ENCODE measurements at places on chromosomes 6 and 20.

- no peak for DNase-seq
These were observed 33.1 kb upstream of the DAAM2 start for GRCh38 chr6:39758905-39759605.

- no peak for DNase-seq
These were observed 205.5 kb downstream of the ZNF217 start for GRCh38 chr20:53387983-53388675.

DNA sequence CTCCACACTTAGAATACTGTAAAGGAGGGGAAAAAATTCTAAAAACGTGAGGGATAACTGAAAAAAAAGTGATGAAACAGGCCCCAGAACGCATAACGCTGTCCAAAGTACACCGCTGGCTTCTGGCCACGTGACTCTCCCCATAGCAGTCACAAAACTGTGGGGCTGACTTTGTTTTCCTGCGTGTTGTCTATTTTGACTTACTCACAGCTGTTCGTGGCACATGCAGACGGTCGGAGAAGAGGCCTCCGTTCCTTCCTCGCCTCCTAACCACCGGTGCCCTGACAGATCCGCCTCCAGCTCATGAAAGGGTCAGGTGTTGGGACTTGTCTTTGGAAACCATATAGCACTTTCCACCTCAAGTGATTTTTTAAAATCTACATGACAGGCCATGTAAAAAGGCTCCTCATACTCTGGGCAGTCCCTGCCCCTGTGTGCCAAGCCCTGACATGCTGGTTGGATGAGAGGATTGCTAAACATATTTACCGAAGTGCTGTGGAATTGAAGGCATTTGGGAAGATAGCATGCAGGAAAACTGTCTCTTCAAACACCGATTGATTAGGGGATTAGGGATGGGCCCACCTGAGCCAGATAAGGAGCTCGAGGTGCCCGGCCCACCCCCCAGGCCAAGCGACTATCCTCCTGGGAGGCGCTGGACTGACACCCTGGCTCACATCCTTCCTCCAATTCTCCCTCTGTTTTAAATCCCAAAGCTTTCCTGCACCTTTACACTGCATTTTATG lies 54.8 kb downstream of the DACT2 start:
- no peak for DNase-seq

GRCh38 chr6:25165177-25165576 lies 114.0 kb upstream of the CARMIL1 start:
- no peak for DNase-seq

- no peak for DNase-seq
These were observed 56.3 kb downstream of the PXDC1 start for GRCh38 chr6:3695065-3695817.

- no peak for DNase-seq
These were observed 86.7 kb downstream of the GMDS start for GRCh38 chr6:2158596-2159271.

- DNase-seq: no peak
These were observed 359.5 kb upstream of the FLRT3 start for GRCh38 chr20:14696937-14697336.

GRCh38 chr6:29976253-29976587 lies 33.9 kb downstream of the HLA-A start:
- DNase-seq: no peak

DNA sequence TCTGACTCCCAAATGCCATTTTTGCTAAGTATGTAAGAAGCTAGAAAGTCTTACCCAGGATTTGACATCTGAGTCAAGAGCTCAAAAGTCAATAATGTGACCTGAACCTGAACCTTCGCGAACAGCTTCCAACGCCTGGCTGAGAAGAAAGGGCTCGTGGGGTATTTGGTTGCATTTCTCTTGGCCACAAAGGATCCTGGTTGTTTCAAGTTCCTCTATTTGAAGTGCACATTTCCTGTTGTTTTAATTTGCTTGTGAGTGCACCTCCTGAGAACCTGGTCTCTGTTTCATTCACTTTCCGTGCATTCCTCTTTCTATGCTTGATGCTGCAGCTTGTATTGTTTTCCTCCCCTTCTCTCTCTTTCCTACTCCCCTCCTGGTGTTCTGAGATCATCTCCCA lies 212.5 kb downstream of the FOXA2 start:
- no peak for DNase-seq

GRCh38 chr20:35600176-35600992 lies 15.2 kb upstream of the SPAG4 start:
- no peak for DNase-seq

DNA sequence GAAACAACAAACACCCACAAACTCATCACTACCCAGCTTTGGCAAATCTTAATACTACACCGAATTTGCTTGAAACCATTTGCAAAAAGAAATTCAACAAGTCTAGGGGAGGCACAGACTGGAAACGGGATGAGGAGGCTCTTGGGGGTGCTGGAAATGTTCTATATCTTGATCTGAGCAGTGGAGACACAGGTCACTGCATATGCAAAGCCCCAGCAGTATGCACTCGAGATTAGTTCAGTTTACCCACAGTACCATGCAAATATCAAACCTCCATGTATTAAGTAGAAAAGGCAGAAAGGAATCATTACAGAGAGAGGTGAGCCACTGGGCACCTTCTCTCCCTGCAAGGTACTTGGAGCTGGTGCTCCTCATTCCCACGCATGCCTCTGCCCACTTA lies 75.9 kb downstream of the PREX1 start:
- DNase-seq: no peak

DNA sequence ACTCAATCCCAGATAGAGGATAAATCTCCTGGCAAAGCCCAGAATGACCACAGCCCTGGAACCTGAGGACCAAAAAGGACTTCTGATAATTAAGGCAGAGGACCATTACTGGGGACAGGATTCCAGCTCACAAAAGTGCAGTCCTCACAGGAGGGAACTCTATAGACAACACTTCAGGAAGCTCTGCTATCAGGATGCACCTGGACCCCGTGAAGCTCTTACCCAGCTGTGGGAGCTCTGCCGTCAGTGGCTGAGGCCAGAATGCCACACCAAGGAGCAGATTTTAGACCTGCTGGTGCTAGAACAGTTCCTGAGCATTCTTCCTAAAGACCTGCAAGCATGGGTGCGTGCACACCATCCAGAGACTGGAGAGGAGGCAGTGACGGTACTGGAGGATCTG lies 992 bp downstream of the ZSCAN16 start:
- no peak for DNase-seq

- DNase-seq: no peak
These were observed 103.0 kb upstream of the SYNDIG1 start for GRCh38 chr20:24366336-24367004.

DNA sequence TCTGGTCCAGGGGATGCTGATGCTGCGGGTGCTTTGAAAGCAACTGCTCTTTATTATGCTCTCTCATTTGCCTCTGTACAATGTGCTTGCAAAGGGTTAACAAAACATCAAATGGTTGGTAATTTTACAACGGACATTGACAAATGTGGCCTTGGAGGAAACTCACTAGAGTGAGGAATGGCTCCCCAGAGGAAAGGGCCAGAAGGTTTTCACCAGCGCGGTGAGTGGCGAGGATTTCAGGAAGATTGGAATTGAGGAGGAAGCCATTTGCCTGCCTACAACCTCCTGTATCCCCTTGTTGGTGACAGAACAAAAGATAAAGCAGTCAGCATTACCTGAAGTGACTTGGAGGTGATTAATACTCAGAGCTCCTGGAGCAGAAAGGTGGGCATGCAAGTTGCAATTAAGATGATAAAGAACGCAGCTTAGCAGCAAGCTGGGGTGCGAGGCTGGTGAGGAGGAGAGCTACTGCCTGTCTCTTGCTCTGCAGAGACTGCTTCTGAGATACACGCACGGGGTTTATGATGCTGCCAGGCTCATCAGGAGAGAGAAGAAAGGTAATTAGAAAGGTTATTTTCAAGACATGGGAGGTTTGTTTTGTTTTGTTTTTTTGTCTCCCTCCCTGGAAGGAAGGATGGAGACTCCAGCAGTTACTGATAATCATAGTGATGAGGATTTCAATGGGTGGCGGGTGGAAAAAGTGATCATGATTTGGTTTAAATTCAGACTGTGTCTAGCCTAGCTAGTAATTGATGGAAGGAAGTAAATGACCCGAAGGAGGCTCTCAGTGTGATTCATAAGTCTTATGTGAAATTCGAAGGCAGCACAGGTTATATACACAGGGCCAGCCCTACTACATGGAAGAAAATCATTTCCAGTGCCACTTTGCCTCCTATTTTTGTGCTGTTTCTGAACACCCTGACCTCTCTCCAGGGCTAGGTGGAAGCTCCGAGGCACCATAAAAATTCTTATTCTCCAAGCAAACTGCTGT lies 141.6 kb upstream of the DTNBP1 start:
- DNase-seq: no peak

DNA sequence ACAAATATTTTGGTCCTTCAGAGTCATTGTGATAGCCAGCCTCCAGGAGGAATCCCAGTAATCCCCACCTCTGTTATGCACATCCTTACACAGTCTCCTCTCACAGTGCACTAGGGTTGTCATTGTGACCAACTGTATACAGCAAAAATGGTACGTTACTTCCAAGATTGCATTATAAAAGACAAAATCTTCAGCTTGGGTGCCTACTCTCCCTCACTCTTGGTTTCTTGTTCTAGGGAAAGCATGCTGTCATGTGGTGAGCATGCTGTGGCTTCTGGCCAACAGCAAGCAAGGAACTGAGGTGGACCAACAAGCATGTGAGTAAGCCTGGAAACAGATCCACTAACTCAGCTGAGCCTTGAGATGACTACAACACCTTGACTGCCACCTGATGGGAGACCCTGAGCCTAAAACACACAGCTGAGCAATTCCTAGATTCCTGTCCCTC lies 130.1 kb upstream of the DST start:
- peak; percentile 70 for DNase-seq

- no peak for DNase-seq
These were observed 209.3 kb downstream of the GMDS start for GRCh38 chr6:2035826-2036709.

GRCh38 chr20:49046087-49046900 lies at the start of gene CSE1L:
Gene CSE1L (plus strand): TSS chr20:49046312. CDS start chr20:49058464, 12,152 bp downstream.
- DNase-seq: peak; percentile 98

- peak; percentile 14 for DNase-seq
These were observed 337.4 kb upstream of the PRDM1 start for GRCh38 chr6:105748737-105749161.

GRCh38 chr6:129684903-129685661 lies 24.9 kb downstream of the ARHGAP18 start:
- DNase-seq: no peak

DNA sequence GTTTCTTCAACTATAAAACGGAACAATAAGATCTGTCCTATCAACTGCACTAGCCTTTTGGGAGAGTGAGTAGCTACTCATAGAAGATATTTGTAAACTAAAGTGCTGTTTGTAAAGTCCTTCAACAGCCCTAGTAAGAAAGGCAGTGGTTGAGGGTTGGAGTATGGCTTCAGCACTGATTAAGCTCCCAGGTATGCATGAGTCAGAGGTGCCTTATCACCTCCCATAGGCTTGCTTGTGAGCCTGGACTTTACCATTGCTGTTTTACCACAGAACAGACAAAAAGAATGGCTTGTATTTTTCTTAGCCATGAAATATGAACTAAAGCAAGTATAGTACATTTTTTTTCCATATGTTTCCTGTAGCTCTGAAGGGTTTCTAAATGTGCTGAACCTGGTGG lies 44.1 kb downstream of the SAMD3 start:
- peak; percentile 78 for DNase-seq

DNA sequence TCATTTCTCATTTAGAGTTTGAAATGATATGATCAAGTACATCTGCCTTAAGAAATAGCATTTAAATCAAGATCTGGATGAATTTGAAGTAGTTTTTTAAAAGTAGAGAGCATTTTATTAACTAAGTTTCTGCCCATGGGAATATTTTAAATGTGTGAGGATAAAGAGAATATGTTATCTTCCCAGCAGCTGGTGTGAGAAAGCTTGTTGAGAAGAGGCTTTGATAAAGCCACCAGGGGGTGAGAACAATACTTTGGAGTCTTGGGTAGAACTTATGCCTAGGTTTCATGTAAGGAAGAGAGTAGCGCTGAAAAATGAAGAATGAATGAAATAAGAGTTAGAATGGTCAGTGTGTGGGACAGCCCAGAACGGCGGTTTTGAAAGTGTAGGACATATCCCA lies 190.2 kb downstream of the GRM1 start:
- DNase-seq: no peak

- DNase-seq: peak; percentile 48
These were observed 637 bp downstream of the ABHD12 start for GRCh38 chr20:25389858-25390537.

GRCh38 chr6:53735896-53736295 lies 58.9 kb upstream of the LRRC1 start:
- no peak for DNase-seq

GRCh38 chr6:7731294-7731693 lies 5.4 kb downstream of the BMP6 start:
- DNase-seq: no peak

DNA sequence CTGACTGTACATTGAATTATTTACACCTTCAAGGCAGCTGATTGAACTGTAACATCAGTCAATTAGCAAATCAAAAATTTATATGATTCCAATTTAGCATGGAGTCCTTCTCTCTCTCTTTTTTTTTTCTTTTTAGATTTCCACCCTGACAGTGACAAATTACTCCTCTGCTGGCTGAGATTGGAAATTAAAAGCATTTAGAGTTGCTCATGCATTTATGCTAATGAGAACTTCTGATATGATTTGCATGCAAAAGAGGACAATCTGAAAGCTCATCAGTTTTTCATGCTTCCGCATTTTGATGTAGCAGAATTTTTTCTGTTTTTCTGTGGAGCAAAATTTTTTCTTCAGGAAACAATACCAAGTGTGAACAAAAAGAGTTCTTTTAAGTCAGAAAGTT lies 130.5 kb upstream of the NOX3 start:
- no peak for DNase-seq

- DNase-seq: no peak
These were observed 386.2 kb downstream of the THBS2 start for GRCh38 chr6:168867247-168868102.

- no peak for DNase-seq
These were observed 110.8 kb downstream of the EDN3 start for GRCh38 chr20:59411170-59411569.

- DNase-seq: no peak
These were observed 101.5 kb downstream of the KHDC1L start for GRCh38 chr6:73123632-73124329.

DNA sequence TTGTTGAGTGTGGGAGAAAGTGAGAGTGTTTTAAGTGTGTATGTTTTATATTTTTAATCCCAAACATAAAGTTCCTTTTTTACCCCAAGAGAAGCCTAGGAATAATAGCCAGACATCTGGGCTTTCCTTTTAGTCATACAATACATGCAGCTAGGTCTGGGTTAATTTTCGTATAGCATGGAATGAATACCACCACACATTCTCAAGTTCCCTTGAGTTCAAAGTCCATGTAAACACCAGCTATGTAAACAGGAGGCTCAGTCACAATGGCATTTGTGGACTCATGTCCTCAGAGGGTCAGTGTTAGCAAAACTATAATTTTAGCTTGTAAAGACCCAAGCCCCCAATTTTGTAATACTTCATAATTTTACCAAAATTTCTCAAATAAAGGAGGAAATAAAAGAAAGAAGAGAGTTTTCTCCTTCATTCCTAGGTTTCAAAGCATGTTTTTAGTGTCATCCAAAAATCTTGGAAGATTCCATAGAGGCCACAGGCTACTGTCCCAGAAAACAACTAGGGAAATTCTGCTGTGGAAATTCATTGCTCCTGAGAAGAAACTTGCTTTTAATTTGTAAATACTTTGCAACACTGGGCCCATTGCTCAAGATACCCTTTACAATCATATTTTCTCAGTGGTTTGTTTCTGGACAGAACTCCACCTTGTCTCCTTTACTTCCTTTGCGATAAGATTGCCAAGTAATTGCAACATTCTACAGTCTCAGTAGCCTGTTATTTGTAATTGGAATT lies 671.2 kb downstream of the COL12A1 start:
- peak; percentile 15 for DNase-seq
